ENCODE measurements at places on chromosomes 13 and 19. TPM values are rescaled to one million over a fixed set of nuclear protein-coding genes. Genes with fewer than 3 reads are reported as not detected.

Gene ZNF543
- total RNA-seq = 5.9 TPM

Gene PHF11
- 58.2 TPM for total RNA-seq

Gene F7
- not detected for total RNA-seq

Gene CCL25
- total RNA-seq = 0.71 TPM

Gene POU4F1
- 1.1 TPM for total RNA-seq

Gene RAB3D
- total RNA-seq = 33.4 TPM

Gene OR10H1
- 0.20 TPM for total RNA-seq

All from natural killer cell treated with Interleukin-12 subunit alpha and Interleukin-12 subunit beta and Interleukin-15 and Interleukin-18, amount 100 ng/mL, for 72 hours (primary cell).